Heart left ventricle (tissue), 16 donors: ENCODE measurements at places on chromosomes 6 and 20. TPM values are rescaled to one million over a fixed set of nuclear protein-coding genes. Genes with fewer than 3 reads are reported as not detected.

The EYA4 gene
- 23.3 TPM for total RNA-seq

DNA sequence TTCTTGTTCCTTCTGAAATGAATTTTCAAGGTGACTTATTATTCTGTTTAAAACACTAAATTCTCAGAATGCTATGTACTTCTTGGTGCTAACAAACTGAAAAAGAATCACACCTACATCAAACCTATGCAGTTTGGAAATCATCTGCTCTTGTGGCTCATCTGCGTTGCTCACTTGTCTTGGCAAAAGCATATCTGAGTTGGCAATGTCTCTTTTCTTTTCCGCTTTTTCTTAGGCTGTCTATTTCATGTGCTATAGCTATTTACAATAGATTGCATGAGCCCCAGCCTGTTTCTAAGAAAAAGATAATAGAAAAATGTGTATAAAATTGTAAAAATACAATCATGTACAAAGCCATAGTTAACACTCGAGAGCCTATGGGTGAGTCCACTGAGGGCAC is 348.9 kb upstream of the AGPAT4 start:
- DNase-seq: no peak

DNA sequence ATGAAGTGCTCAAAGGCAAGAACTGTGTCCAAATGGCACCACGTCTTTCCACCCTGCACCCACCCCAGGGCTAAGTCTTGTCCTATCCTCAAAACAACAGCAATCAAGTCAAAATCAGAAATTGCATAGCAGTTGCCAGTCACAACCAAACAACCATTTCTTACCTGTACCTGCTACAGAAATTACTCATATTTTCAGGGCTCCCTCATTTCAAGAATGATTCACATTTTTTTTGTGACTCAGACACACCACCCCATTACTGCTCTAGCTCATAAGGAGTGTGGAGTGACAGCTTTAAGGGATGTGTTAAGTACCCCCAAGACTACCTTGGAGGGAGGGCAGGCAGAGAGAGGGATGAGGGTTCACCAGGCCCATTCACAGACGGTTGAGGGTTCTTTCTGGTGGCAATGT is 111.7 kb downstream of the TRERF1 start:
- DNase-seq: no peak

The APOM gene
- 1.5 TPM for total RNA-seq

The NDRG3 gene
- 34.8 TPM for total RNA-seq
